ENCODE measurements at places on chromosomes 11 and 22. TPM values are rescaled to one million over a fixed set of nuclear protein-coding genes. Genes with fewer than 3 reads are reported as not detected.
A peak's percentile ranks its signal among the peaks of the same experiment; 100 is the strongest.

DNA sequence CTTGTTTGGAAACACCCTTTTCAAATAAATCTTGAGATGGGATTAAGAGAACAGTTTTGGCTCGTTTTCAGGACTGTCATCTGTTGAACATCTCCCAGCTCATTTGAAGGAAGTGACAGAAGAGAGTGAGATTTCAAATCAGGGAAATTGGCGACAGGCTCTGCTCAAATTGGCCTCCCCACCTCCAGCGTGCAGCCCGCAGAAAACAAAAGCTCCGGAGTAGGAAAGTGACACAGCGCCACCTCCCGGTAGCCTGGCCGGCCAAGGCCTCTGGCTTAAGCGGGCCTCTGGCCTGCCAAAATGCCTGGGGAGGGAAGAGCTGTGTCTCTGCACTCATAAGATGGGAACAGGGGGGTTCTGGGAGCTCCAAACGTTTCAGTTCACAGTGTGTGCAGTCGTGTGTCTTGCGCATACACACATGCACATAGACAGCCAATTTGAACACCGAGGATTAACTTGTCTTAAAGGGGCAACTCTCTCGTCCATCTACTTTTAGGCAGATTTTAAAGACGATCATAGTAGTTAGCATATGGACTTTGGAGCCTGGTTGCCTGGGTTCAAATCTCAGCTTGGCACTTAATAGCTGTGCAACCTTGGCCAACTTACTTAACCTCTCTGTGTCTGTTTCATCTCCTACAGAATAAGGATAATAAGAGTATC is 132.7 kb upstream of the RCN1 start:
- no peak overlapping the region for H3K4me3 ChIP-seq
- H3K27me3 ChIP-seq = peaks cover 9% of the 10 kb centered on the region
- no peak overlapping the region for H3K27ac ChIP-seq
- no peaks in the 10 kb centered on the region for H3K36me3 ChIP-seq
- DNase-seq = peak; percentile 76
- no peaks in the 10 kb centered on the region for H3K4me1 ChIP-seq

Gene SCN3B
- 2.5 TPM for total RNA-seq

Gene SLC22A8
- total RNA-seq = 0.85 TPM

GRCh38 chr11:32615422-32615821 is 31.8 kb downstream of the EIF3M start:
- H3K27ac ChIP-seq = no peak overlapping the region
- no peaks in the 10 kb centered on the region for H3K27me3 ChIP-seq
- no peak for DNase-seq

DNA sequence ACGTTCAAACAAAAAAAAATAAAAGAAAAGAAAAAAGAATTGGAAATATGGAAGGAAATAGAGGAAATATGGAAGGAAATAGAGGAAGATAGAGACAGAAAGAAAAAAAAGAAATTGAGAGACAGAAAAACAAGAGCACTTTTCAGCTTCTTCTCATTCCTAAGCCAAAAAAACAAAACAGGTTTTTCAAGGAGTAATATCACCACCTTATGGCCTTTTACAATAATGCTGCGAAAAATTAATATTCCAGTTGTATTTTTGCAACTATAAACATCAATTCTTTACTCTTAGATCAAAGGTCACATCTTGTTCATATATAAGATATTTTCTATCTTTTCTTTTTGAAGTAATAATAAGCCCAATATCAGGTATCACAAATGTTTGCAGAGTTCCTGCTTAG is 328.3 kb downstream of the FAT3 start:
- H3K4me1 ChIP-seq = peaks cover 17% of the 10 kb centered on the region
- no peaks in the 10 kb centered on the region for H3K36me3 ChIP-seq

DNA sequence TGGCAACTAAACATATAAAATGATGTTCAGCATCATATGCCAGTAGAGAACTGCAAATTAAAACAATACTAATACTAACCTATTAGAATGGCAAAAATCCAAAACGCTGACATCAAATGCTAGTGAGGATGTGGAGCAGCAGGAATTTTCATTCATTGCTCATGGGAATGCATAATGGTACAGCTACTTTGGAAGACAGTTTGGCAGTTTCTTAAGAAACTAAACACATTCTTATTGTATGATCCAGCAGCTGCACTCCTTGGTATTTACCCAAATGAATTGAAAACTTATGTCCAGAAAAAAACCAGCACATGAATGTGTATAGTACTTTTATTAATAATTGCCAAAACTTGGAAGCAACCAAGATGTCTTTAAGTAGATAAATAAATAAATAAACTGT is 258.0 kb downstream of the TENM4 start:
- H3K27ac ChIP-seq = no peak overlapping the region
- H3K27me3 ChIP-seq = no peaks in the 10 kb centered on the region
- peaks cover 6% of the 10 kb centered on the region for H3K4me1 ChIP-seq
- H3K36me3 ChIP-seq = peaks cover 10% of the 10 kb centered on the region

- H3K4me3 ChIP-seq = no peak overlapping the region
- peaks cover 16% of the 10 kb centered on the region for H3K36me3 ChIP-seq
- peaks cover 16% of the 10 kb centered on the region for H3K4me1 ChIP-seq
- no peaks in the 10 kb centered on the region for H3K27me3 ChIP-seq
- DNase-seq = no peak
Measured at GRCh38 chr11:34855021-34855753, 61.0 kb downstream of the APIP start.

DNA sequence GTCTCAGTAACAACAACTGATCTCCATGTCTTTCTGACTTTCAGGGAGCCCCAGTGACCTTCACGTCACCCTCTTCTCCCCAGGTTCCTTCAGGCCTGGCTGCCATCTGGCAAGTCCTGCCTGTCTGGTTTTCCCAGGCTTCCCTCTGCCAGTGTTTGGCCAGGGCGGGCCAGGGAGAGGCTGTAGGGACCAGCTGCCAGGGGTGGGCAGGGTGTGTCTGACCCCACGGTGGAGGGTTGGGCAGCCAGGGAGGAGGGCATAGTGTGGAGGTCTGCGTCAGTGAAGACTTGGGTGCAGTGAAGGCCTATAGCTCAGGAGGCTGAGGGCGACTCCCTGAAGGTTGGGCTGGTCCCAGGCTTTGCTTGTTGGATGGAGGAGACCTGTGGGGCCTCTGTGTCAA is 11.9 kb upstream of the MRGPRX2 start:
- H3K27me3 ChIP-seq = peaks cover 11% of the 10 kb centered on the region
- no peak for DNase-seq
- no peaks in the 10 kb centered on the region for H3K36me3 ChIP-seq
- no peak overlapping the region for H3K4me3 ChIP-seq
- peaks cover 24% of the 10 kb centered on the region for H3K4me1 ChIP-seq
- no peak overlapping the region for H3K27ac ChIP-seq

Gene ABCC8
- total RNA-seq = 80.5 TPM

GRCh38 chr11:68140496-68141245 is 19.5 kb upstream of the CHKA start:
- H3K4me3 ChIP-seq = no peak overlapping the region
- no peaks in the 10 kb centered on the region for H3K36me3 ChIP-seq
- no peaks in the 10 kb centered on the region for H3K27me3 ChIP-seq
- H3K4me1 ChIP-seq = peaks cover 14% of the 10 kb centered on the region
- DNase-seq = no peak

DNA sequence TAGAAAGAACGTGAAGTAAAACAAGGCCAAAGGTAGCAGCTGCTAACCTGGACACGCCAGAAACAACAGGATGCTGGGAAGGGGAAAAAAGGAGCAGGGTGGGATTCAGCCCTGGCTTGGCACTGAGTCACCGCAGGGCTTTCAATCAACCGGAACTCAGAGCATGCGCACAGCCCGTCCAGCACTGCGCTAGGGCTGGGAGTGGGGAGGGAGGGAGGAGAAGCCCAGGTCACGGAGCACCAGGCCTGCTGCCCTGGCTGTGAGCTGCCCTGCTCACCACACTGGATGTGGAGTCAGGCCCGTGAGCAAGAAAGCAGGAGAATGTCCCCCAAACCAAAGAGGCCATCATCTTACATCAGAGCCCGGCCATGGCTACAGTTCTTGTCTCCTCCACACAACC is 51.5 kb downstream of the APOL1 start:
- H3K27ac ChIP-seq = peak overlapping the region; percentile 86
- peaks cover 10% of the 10 kb centered on the region for H3K36me3 ChIP-seq
- H3K4me1 ChIP-seq = no peaks in the 10 kb centered on the region
- DNase-seq = no peak
- H3K4me3 ChIP-seq = no peak overlapping the region
- no peaks in the 10 kb centered on the region for H3K27me3 ChIP-seq

Gene GPR83
- total RNA-seq = 0.36 TPM

- H3K4me1 ChIP-seq = peaks cover 16% of the 10 kb centered on the region
- DNase-seq = no peak
- H3K27ac ChIP-seq = no peak overlapping the region
- H3K4me3 ChIP-seq = no peak overlapping the region
- H3K36me3 ChIP-seq = no peaks in the 10 kb centered on the region
- no peaks in the 10 kb centered on the region for H3K27me3 ChIP-seq
Measured at GRCh38 chr22:23382428-23383218, 197.5 kb downstream of the IGLL1 start.

Gene C11orf91
- total RNA-seq = not detected

GRCh38 chr11:44784851-44785250 is 58.1 kb downstream of the TSPAN18 start:
- no peaks in the 10 kb centered on the region for H3K27me3 ChIP-seq
- no peak for DNase-seq
- no peak overlapping the region for H3K27ac ChIP-seq
- H3K4me1 ChIP-seq = peaks cover 61% of the 10 kb centered on the region
- peaks cover 10% of the 10 kb centered on the region for H3K36me3 ChIP-seq
- H3K4me3 ChIP-seq = no peak overlapping the region

Gene FXYD6
- 22.9 TPM for total RNA-seq

- no peak overlapping the region for H3K27ac ChIP-seq
- no peak for DNase-seq
- H3K4me1 ChIP-seq = peaks cover 4% of the 10 kb centered on the region
- H3K36me3 ChIP-seq = peaks cover 20% of the 10 kb centered on the region
- no peak overlapping the region for H3K4me3 ChIP-seq
- H3K27me3 ChIP-seq = no peaks in the 10 kb centered on the region
Measured at GRCh38 chr11:78205256-78205655, 16.5 kb downstream of the USP35 start.

- H3K27me3 ChIP-seq = no peaks in the 10 kb centered on the region
- no peak overlapping the region for H3K27ac ChIP-seq
- H3K36me3 ChIP-seq = peaks cover 8% of the 10 kb centered on the region
- H3K4me3 ChIP-seq = no peak overlapping the region
Measured at GRCh38 chr11:63686926-63687325, 5.6 kb downstream of the RTN3 start.

Gene ANGPTL5
- total RNA-seq = not detected

All from type B pancreatic cell (in vitro differentiated cells).